ENCODE measurements at places on chromosomes 12 and 14. TPM values are rescaled to one million over a fixed set of nuclear protein-coding genes. Genes with fewer than 3 reads are reported as not detected.

Gene ZNF410
- 49.3 TPM for total RNA-seq

Gene AMDHD1
- 1.4 TPM for total RNA-seq

DNA sequence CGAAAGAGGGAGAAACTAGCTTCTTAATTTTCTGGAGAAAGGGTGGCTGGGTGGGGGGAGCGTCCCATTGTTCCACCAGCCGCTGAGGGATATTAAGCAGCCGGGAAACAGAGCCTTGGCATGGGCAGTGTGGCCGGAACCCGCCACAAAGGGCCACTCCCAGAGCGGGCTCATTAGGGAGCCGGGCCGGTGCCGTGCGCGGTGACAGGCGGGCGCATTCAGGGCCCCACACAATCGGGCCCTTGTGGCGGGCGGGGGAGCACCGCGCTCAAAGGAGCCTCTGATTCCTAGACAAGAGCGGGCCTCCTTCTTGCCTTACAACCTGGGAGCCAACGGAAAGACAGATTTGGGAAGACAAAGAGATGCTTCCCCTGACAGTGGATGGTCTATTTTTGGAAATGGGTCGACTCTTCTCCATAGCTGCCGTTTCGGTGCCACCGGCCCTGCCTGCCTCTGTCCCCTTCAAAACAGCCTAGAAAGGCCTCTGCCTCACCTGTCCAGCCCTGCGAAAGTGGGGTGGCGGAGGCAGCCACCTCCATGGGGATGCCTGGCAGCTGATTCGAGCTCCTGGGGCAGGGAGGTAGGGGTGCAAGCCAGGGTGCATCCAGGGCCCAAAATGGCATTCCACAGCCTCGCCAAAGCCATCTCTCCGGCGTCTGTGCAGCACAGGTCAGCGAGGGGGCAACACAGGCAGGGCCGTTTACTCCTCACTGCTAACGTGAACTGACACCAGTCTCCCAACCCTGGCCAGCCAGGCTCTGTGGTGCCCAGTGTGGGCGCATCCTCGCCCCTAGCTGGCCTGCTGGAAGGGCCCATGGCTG is 10.9 kb downstream of the CCDC85C start:
- H3K4me1 ChIP-seq = peaks cover 18% of the 10 kb centered on the region
- no peak overlapping the region for H3K27ac ChIP-seq
- no peak for DNase-seq
- H3K4me3 ChIP-seq = no peak overlapping the region
- H3K27me3 ChIP-seq = no peaks in the 10 kb centered on the region

GRCh38 chr12:27667540-27667939 is 28.7 kb upstream of the REP15 start:
- peaks cover 4% of the 10 kb centered on the region for H3K4me1 ChIP-seq
- H3K27ac ChIP-seq = no peak overlapping the region
- H3K36me3 ChIP-seq = peaks cover 2% of the 10 kb centered on the region
- H3K4me3 ChIP-seq = no peak overlapping the region

GRCh38 chr14:71056168-71056567 is 148.9 kb downstream of the PCNX1 start:
- DNase-seq = no peak
- H3K27ac ChIP-seq = no peak overlapping the region
- peaks cover 50% of the 10 kb centered on the region for H3K36me3 ChIP-seq
- H3K27me3 ChIP-seq = no peaks in the 10 kb centered on the region
- H3K4me3 ChIP-seq = no peak overlapping the region

- DNase-seq = no peak
- H3K36me3 ChIP-seq = peaks cover 47% of the 10 kb centered on the region
- H3K27me3 ChIP-seq = no peaks in the 10 kb centered on the region
- H3K4me3 ChIP-seq = no peak overlapping the region
- H3K27ac ChIP-seq = no peak overlapping the region
These were observed 59.2 kb downstream of the WASHC4 start for GRCh38 chr12:105166736-105167135.

GRCh38 chr12:20620261-20620660 is 74.9 kb upstream of the SLCO1C1 start:
- H3K36me3 ChIP-seq = no peaks in the 10 kb centered on the region
- DNase-seq = no peak
- H3K4me1 ChIP-seq = no peaks in the 10 kb centered on the region
- H3K27me3 ChIP-seq = no peaks in the 10 kb centered on the region
- H3K4me3 ChIP-seq = no peak overlapping the region
